ENCODE measurements at places on chromosomes 2 and 18.

DNA sequence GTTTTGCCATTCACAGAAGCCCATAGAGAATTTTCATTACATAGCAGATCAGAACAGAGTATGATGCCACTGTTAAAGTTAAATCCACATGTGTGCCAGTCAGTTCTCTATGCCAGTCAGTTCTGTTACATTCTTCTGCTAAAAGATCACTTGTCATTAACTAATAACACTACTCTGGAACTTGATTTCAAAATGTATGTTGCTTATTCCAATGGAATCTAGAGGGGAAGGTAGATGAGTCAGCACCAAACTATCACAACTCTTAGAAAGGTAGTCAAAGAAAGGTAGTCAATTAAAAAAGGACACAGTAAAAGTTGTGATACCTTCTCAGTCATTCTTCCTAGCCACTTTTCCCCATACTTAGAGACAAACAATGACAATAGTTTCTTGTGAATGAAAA lies 1214.4 kb downstream of the LRP1B start:
- no peak for DNase-seq

DNA sequence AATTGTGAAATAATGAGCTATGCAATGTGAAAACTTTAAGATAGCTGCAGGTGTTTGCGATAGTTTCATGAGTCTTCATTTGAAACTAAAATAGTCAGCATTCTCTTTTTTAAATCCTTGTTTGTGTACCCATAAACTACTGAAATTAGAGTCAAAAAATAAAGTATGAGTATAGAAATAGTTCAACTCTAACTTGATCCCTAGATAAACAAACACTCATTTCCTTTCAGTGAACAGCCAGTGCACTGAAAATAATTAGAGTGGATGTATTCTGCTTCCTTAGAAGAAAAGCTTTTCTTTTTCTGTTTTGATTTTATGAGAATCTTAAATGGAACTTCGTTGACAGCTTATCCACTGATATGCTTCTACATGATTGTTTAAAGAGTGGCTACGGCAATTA lies 1033.4 kb downstream of the SOCS6 start:
- peak; percentile 6 for DNase-seq

DNA sequence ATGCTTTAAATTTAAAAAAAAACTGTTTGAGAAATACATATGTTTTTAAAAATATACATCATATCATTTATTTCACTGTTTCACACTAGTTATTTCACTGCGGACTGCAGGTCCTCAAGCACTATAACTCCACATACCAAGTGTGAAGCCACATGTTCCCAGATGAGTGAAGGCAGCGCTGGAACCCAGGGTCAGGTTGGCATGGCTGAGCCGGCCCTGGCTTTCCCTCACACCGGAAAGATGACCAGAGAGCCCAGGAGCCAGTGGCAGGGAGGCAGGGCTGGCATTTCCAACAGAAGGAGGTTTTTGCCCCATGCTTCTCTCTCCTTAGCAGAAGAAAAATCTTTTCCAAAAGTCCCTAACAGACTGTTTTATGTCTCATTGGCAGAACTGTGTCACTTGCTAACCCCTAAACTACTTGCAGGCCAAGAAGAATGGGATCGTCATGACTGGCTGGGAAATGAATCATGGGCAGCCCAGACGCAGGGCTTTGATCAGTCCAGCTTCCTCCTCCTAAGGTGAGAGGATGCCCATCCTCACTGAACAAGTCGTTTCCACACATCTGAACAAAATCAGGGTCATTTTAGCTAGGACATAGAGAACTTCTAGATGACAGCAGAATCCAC lies 287.6 kb upstream of the HNRNPA3 start:
- DNase-seq = no peak

DNA sequence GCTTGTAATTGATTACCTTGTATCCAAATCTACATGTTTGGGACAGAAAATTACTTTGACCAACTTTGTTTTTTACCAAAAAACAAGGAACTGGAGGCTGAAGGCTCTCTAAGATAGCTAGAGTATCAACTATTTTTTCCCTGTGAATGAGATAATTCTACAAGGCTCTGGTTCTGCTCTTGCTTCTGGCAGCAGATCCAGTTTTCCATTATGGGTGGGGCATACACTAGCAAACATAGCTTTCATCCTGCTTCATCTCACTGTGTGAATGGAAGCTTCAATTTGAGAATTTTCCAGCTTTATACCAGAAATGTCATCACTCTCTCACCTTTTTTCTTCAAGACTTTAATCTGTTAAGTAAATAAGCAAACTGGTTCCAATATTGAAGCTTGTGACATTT lies 249.7 kb downstream of the RPRM start:
- DNase-seq = no peak

GRCh38 chr2:136124805-136125204 lies 6.9 kb upstream of the CXCR4 start:
- DNase-seq = no peak

DNA sequence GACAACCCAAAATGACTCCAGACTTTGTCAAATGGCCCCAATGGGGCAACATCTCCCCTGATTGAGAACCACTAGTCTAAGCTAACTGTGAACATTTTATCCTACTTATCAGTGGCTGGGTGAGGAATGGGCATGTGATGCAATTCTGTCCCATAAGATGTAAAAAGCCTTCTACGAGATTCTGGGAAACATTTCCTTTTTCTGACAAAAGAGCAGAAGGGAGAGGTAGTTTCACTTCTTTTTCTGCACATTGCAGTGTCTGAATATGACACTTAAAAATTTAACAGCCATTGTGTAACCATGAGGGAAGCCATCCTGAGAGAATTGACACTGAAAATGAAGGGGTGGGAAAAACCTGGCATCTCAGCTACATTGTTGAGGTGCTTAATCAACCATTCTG lies 17.3 kb upstream of the MARCHF4 start:
- peak; percentile 50 for DNase-seq

- DNase-seq = no peak
Measured at GRCh38 chr2:77271262-77271661, 250.9 kb downstream of the LRRTM4 start.

- DNase-seq = peak; percentile 99
Measured at GRCh38 chr2:100562613-100563406, at the start of gene PDCL3. PDCL3 (plus strand) TSS chr2:100562993; CDS start chr2:100563068, 75 bp downstream.

DNA sequence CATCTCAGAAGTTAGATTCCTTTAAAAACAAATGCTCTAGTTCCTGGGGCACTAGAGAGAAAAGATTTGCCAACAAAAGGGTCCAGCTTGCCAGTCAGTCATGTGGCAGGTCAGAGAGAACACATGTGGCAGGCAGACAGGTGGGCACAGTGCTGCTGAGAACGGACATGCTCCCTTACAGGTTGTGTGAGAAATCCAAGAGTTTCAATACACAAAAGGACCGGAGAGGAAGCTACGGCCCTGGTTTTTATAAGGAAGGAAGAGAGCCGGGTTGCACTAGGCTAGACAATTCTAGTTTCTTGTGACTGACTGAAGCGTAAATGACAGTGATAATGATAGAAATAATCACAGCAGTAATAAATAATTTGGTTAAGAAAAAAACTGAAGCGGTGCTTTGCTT lies 18.3 kb downstream of the CDC42EP3 start:
- no peak for DNase-seq

DNA sequence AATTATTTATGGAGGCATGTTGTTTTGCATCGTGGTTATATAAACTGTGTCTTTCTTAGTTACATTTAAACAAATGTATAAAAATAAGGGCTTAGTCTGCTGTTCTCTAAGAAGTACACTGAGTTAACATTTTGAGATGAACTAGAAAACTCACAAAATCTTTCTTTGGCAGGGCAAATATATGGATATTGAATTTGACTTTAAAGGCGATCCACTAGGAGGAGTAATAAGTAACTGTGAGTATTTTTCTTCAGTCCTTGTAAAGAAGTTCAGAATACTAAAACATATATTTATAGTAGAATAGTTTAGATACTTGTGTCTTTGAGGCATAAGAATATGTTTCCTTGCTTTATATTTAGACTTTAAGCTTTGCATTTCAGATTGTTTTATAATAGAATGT lies 104.8 kb downstream of the MYO1B start:
- no peak for DNase-seq

Data from fibroblast of lung (primary cell).